MCF 10A (cell line): ENCODE measurements at places on chromosomes 4 and X. TPM values are rescaled to one million over a fixed set of nuclear protein-coding genes. Genes with fewer than 3 reads are reported as not detected.

DNA sequence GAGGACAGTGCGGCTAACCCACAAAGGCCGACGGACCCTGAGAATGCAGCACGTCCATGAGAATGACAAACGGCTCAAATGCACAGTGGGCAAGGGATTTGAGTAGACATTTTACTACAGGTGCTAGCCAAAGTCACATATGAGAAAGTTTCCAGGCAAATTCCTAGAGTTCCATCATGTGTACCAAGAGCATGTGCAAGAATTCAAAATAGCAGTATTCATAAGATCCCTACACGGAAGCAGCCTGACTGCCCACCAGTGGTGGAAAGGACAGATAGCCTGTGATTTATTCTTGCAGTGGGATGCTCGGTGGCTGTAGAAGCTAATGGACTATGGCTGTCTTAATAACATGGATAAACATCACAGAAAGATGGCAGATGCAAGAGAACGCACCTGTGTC, 68.0 kb downstream of the RGS12 start:
- DNase-seq: no peak

GRCh38 chrX:1486177-1486576, 33.5 kb upstream of the ASMTL start:
- no peak for DNase-seq

DNA sequence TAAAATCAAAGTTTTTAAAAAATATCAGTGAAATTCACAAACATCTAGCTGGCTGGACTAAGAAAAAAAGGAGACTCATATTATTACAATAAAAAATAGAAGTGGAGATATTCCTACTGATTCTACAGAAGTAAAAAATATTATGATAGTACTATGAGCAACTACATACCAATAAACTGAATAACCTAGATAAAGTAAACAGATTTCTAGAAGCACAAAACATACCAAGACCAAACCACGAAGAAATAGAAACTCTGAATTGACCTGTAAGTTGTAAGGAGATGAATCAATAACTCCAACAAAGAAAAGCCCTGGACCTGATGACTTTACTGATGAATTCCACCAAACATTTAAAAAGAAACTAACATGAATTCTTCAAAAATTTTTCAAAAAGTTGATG, 867.3 kb downstream of the PCDH18 start:
- DNase-seq: no peak

DNA sequence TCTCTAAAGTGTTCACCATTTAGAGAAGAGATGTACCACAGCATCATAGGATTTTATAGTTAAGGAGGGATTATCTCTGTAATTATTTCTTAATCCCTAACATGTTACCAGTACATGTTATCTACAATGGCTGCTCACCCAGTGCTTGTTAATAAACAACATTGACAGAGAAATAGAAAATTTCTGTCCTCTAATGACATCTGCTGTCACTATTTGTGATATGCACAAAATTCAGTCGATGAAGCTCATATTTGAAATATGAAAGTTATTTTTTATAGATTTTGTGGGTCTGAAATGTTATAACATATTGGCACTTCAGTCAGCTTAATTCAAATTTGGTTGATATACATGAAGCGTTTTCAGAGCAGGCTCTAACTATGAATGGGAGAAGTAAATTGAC, 48.8 kb upstream of the GRXCR1 start:
- no peak for DNase-seq

- DNase-seq: no peak
These were observed 153.3 kb upstream of the TBL1X start for GRCh38 chrX:9311421-9312160.

- peak; percentile 18 for DNase-seq
These were observed 34.7 kb upstream of the PGRMC2 start for GRCh38 chr4:128322311-128322710.

GRCh38 chrX:56800801-56801200, 71.8 kb downstream of the NBDY start:
- no peak for DNase-seq

DNA sequence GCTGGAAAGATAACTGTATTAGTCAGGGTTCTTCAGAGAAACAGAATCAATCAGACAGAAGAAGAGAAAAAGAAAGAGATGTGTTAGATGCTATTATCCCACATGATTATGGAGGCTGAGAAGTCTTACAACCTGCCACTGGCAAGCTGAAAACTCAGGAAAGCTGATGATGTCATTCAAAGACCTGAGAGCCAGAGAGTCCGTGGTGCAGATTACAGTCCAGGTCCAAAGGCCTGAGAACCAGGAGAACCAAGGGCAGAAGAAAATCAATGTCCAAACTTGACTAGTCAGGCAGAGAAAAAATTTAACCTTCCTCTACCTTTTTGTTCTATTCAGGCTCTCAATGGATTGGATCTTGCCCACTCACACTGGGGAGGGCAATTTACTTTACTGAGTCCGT, 172.5 kb downstream of the QDPR start:
- DNase-seq: no peak

GRCh38 chrX:31580726-31581125, 508.9 kb upstream of the FTHL17 start:
- DNase-seq: peak; percentile 24

- DNase-seq: no peak
These were observed 87.7 kb downstream of the CPEB2 start for GRCh38 chr4:15089979-15090378.

DNA sequence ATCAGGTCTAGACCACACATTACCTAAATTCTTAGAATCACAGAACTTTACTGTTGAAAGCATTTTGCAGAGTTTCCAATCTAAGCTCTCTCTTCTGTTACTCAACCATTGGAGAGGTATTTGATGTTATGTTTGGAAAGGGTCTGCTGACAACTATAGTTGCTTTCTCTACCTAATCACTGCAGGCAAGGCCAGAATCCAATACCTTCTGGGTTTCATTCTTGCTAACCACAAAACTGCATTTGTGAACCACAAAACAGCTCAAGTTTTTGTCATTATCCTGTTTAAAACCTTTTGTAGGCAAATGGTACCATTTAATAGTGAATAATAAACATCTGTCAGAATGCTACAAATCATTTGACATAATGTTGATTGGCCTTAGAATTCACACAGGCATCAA, 380.1 kb downstream of the GASK1B start:
- DNase-seq: no peak

GRCh38 chrX:68841251-68842049, 12.6 kb downstream of the EFNB1 start:
- DNase-seq: peak; percentile 21

GRCh38 chr4:107799669-107800450, 24.9 kb upstream of the SGMS2 start:
- DNase-seq: no peak

DNA sequence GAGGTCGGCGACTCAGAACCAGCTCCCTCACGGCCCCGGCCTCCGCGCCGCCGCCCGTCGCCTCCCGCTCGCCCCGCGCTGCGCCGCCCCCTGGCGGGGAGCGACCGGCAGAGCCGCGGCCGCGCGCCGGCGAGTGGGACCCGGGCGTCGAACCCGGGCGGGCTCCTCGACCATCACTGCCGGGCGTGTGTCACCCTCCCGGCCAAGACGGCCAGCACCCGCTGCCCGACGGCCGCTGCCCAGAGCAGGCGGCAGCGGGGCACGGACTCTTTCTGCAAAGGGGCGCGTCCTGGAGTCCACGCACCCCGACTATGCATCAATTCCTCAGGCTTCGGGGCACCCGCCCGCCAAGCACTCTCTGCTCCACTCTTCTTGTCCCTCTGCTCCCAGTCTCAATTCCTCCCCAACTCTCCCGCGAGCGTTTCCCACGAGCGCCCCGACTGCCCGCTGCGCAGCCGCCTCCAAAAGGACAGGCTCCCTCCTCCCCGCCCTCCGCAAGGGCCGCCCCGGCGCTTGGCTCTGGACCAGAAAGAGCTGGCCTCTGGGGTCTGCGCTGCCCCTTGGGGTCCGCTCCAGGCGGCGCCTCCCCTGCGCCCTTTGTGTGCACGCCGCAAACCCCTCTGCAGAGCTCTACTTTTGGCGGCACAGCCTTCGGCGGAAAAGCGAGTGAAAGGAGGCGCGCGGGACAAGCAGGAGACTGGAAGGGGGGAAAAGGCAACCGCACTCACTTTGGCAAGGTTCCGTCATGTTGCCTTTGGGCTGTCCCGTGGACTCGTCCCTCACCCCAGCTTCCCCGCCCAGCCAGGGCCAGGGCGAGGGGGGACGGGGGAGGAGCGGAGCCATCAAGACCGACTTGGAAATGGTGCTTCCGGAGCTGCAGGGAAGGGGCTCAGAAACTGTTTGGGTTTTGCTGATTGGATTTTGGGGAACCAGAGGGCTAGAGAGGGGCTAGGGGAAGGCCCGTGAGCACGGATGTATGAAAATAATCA, 1.0 kb downstream of the PDE5A start:
- peak; percentile 61 for DNase-seq

RHOXF2 gene
- total RNA-seq: not detected in 2 replicates

SLITRK2 gene
- total RNA-seq: not detected in 2 replicates

DDIT4L gene
- total RNA-seq: 0.22 and 0.23 TPM in 2 replicates

EDNRA gene
- not detected in 2 replicates for total RNA-seq

SFRP2 gene
- total RNA-seq: not detected in 2 replicates

CITED1 gene
- 0.37 and 0.72 TPM in 2 replicates for total RNA-seq

UBA1 gene
- 248 and 293 TPM in 2 replicates for total RNA-seq

HSPA4L gene
- total RNA-seq: 45.9 and 68.9 TPM in 2 replicates

DEFB131A gene
- not detected in 2 replicates for total RNA-seq

FATE1 gene
- not detected in 2 replicates for total RNA-seq

ANKRD50 gene
- 44.1 and 47.6 TPM in 2 replicates for total RNA-seq

IBSP gene
- total RNA-seq: not detected in 2 replicates

PHKA2 gene
- 17.9 and 18.1 TPM in 2 replicates for total RNA-seq

GSX2 gene
- not detected in 2 replicates for total RNA-seq
